ENCODE measurements at places on chromosomes 13 and 19. TPM values are rescaled to one million over a fixed set of nuclear protein-coding genes. Genes with fewer than 3 reads are reported as not detected.

DNA sequence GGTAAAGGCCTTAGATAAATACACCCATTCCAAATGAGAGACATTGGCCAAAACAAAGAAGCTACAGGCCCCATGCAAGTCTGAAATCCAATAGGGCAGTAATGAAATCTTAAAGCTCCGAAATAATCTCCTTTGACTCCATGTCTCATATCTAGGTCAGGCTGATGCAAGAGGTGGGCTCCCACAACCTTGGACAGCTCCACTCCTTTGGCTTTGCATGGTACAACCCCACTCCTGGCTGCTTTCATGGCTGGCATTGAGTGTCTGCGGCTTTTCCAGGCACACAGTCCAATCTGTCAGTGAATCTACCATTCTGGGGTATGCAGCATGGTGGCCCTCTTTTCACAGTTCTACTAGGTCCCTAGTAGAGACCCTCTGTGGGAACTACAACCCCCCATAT lies 762.5 kb downstream of the LIG4 start:
- no peak for DNase-seq

DNA sequence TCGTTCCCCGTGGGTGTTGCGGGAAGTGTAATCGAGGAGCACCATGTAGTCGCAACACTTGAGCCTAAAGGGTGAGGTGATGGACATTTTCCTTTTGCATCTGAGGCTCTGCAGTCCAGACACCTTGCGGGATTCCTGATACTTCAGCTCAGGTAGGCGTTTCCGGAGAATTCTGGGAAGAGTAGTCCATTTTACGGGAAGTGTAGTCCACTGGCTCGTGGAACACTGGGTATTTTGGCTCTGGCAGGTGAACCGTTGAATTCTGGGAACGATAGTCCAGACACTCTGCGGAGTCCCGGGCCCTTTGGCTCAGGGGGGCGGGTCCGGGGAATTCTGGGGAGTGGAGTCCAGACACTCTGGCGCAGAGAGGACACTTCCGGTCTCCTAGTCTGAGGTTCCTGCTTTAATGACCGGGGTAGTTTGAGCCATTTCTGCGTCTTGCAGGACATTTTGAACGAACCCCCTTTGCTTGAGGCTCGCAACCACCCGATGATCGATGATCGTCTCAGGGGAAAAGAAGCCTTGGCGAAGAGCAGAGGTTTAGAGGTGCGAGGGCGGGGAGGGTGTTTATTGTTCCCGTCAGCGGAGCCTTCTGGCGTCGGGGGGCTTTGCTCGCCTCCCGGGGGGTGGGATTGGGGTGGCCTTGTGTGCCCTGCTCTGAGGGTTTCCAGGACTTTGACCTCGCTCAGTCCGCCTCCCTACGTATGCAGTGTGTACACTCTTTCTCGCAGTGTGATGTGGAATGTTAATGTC lies at the start of gene ZNF223:
ZNF223 (plus strand) TSS at position 387 of the 753 bp plus-strand sequence. CDS start 3,141 bp downstream, outside the sequence.
- DNase-seq = peak; percentile 97

GRCh38 chr13:97695684-97696083 lies 257.8 kb upstream of the IPO5 start:
- no peak for DNase-seq

The HOMER3 gene
- total RNA-seq = 24.5 TPM

Measured in mucosa of gallbladder (tissue), 1 donor.